Left ventricle myocardium superior (tissue), 1 donor: ENCODE measurements at places on chromosomes 6 and 20.

DNA sequence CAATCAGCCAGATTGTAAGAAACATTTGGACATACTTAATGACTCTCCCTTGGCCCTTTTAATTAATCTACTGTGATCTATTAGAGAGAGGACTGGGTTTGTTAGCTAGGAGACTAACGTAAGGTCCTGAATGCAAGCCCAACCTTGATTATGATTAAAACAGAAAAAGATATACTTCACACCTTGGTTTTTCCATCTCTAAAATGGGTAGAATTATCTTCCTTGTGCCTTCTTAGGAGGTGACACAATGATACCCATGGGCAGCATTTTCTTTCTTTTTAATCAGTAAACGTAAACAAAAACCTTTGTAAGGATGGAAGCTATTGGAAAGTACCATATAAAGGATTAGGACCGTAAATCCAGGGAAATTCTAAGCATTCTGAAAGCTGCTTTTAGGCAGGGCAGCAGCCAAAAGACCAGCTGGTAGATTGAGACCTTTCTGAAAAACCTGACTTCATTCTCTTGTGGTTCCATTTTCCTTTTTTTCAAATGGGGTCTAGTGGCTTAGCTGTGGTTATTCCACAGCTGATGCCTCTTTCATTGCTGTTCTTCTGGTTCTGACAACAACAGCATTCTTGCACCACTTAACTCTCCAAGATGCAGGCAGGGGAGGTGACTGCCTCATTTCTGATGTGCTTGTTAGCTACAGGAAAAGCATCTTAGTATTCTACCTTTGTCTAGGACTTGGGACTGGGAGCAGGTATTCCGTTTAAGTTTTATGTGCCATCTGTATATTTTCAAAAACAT, 27.4 kb downstream of the RREB1 start:
- DNase-seq: no peak

GRCh38 chr6:55569638-55570037, 9.4 kb downstream of the HMGCLL1 start:
- DNase-seq: peak; percentile 63

GRCh38 chr20:34907616-34908469, 31.4 kb downstream of the ACSS2 start:
- peak; percentile 61 for DNase-seq

DNA sequence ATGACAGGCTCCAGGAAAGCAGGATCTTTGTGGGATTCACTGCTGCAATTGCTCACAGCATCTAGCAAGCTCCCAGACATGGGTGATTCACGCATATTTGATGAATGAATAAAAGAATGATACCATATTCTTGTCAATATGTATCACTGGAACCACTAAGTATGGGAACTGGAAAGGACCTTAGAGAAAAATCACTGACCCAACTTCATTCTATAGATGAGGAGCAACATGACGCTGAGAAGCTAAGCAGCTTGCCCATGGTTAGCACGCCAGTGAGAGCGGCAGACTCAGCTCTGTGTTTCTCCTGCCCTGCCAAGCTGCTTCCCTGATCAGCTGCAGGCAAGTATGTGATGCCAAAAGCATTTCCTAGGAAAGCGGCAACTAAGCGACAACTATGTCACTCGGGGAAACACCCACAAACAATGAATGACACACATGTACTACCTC, 66.8 kb downstream of the PPP1R3G start:
- DNase-seq: no peak

DNA sequence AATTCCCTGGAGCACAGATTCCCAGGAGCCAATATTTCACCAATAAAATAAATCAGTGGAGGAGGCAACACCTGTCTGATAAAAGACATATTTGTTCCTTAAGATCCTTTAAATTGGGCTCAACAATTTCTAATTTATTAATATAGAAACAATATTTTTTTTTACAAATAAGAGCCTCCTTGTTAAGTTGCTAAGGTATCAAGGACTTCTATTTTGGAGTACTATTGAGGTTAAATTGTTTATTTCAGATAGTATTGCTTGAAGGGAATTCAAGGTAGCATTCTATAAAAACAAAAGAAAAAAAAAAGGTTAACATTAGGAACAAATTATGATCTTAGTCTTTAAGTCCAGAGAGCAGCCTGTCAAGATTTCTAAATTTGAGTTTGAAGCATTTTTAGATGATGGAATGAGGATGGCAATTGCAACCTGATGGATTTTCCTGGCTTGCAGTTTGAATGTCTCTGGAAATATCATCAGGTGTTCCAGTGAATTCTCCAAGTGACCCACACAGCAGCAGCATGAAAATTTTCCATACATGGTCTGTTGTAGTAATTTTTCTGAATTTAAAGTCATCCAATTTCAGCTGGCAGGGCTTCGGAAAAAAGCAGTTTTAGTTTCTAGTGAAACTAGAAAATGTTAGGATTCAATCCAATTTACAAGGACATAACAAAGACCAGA, 19.3 kb upstream of the NCR2 start:
- no peak for DNase-seq

- peak; percentile 81 for DNase-seq
Observed at GRCh38 chr20:25042531-25043498, 15.1 kb downstream of the ACSS1 start.

- DNase-seq: no peak
Observed at GRCh38 chr20:48632825-48633619, 194.8 kb downstream of the PREX1 start.

- no peak for DNase-seq
Observed at GRCh38 chr20:58403272-58403671, 14.2 kb downstream of the VAPB start.

- DNase-seq: no peak
Observed at GRCh38 chr6:122184401-122184827, 215.0 kb upstream of the HSF2 start.

GRCh38 chr20:24487648-24488047, 18.2 kb downstream of the SYNDIG1 start:
- DNase-seq: no peak

- peak; percentile 79 for DNase-seq
Observed at GRCh38 chr20:62357187-62357667, 9.9 kb downstream of the LAMA5 start.

DNA sequence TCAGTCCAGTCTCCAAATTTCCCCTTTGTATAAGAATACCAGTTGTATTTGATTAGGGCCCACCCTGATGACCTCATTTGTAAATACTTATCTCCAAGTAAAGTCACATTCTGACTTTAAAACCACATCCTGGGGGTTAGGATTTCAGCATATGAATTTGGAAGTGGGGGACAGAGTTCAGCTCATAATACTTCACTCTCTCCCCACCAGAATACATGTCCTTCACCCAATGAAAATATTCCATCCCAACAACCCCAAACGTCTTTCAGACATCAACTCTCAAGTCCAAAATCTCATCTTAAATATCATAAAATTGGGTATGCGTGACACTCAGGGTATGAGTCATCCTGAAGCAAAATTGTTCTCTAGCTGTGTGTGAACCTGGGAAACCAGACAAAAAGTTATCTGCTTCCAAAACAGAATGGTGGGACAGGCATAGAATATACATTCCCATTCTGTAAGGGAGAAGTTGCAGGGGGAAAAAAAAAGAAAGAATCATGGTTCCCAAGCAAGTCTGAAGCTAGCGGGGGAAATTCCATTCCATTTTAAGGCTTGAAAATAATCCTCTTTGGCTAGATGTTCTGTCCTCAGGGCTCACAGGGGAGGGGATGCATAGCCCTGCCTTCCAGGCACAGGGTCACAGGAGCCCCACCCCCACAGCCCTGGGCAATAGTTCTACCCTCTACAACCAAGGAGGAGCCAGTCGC, 113.9 kb downstream of the ADAT2 start:
- DNase-seq: no peak

GRCh38 chr20:37333848-37334318, 12.1 kb upstream of the SRC start:
- no peak for DNase-seq

DNA sequence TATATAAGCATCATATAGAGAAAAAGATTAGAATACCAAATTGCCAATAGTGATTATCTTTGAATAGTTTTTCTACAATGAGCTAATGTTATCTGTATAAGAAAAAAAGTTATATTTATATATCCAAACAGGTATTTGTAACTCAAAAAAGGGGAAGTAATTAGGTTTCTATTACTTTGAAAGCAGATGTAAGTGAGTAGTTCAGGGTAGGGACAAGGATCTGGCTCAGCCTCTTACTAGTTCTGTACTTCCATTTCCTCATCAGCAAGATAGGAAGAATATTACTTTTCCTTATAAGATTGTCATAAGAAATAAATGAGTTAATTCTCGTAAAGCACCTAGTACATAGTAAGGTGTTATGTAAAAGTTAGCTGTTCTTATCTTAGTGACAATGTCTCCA, 32.2 kb downstream of the AHI1 start:
- no peak for DNase-seq

- no peak for DNase-seq
Observed at GRCh38 chr20:25376236-25376635, 14.4 kb downstream of the ABHD12 start.

DNA sequence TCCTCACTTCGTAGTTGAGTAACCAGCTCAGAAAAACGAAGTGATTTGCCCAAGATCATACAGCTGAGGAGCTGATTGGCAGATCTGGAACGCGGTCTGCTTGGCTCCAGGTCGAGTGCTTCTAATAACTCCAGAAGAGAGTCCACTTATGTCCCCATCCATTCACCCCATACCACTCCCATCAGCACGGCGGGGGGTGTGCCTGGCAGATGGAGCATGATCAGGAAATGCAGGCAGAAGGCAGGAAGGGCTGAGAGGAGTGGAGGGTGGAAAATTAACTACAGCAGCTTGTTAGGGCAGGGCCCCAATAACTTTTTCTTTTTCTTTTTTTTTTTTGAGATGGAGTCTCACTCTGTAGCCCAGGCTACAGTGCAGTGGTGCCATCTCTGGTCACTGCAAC, 15.0 kb downstream of the FITM2 start:
- peak; percentile 65 for DNase-seq

GRCh38 chr6:83853178-83854000, at the start of gene RIPPLY2:
Gene RIPPLY2, plus strand, starts transcription at chr6:83853360. Its CDS starts 57 bp downstream, at chr6:83853417.
- peak; percentile 31 for DNase-seq

- no peak for DNase-seq
Observed at GRCh38 chr6:154605178-154605881, 94.8 kb upstream of the CNKSR3 start.

DNA sequence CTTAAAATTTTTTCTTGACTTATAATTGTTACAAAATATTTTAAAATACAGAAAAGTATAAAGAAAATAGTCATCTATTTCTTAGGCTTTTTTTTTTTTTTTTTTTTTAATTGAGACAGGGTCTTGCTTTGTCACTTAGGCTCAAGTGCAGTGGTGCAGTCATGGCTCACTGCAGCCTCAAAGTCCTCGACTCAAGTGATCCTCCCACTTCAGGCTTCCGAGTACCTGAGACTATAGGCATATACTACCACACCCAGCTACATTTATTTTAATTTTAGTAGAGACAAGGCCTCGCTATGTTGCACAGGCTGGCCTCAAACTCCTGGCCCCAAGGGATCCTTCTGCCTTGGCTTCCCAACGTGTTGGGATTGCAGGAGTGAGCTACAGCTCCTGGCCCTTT, 5.3 kb upstream of the ACAT2 start:
- no peak for DNase-seq

DNA sequence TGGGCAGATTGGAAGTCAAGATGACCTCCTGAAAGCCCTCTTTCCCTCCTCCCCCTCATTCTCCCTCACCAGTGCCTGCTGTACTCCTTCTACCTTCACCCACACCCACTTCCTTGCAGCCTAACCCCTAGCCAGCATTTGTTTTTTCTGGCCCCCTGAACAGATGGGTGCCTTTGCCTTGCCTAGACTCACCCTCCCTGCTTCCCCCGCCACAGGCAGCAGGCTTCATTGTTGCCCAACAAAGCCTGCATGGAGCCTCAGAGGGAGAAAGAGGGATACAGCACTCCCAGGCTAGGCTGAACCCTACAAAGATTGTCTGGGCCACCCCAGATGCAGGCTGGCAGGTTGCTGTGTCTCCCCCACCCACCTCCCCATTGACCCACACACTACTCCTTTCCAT, 2.7 kb downstream of the MOCS1 start:
- no peak for DNase-seq

DNA sequence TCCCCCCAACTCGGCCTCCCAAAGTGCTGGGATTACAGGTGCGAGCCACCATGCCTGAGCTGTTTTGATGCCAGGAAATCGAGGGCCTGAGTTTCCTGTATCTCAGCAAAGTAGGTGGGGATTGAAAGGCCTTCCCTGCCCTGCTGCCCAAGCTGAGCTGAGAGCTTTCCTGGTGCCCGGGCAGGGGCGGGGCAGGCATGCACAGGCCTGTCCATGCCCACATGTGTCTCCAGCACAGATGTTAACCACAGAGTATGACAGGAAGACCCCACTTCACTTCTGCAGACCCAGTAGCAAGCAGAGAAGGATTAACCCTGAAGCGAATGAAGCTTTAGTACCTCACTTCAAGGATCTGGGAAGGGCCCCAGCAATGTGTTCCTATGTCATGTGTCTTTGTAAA, 66.0 kb downstream of the GPR6 start:
- no peak for DNase-seq

DNA sequence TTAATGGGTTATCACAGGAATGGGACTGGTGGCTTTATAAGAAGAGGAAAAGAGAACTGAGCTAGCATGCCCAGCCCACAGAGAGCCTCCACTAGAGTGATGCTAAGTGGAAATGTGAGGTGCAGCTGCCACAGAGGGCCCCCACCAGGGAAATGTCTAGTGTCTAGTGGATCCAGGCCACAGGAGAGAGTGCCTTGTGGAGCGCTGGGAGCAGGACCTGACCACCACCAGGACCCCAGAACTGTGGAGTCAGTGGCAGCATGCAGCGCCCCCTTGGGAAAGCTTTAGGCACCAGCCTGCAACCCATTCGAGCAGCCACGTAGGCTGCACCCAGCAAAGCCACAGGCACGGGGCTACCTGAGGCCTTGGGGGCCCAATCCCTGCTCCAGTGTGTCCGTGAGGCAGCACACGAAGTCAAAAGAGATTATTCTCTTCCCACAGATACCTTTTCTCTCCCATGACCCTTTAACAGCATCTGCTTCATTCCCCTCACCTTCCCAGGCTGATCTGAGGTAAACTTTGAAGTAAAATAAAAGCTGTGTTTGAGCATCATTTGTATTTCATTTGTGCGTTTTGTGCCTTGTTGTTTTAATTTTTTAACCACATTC, 4.4 kb downstream of the HLA-E start:
- no peak for DNase-seq

DNA sequence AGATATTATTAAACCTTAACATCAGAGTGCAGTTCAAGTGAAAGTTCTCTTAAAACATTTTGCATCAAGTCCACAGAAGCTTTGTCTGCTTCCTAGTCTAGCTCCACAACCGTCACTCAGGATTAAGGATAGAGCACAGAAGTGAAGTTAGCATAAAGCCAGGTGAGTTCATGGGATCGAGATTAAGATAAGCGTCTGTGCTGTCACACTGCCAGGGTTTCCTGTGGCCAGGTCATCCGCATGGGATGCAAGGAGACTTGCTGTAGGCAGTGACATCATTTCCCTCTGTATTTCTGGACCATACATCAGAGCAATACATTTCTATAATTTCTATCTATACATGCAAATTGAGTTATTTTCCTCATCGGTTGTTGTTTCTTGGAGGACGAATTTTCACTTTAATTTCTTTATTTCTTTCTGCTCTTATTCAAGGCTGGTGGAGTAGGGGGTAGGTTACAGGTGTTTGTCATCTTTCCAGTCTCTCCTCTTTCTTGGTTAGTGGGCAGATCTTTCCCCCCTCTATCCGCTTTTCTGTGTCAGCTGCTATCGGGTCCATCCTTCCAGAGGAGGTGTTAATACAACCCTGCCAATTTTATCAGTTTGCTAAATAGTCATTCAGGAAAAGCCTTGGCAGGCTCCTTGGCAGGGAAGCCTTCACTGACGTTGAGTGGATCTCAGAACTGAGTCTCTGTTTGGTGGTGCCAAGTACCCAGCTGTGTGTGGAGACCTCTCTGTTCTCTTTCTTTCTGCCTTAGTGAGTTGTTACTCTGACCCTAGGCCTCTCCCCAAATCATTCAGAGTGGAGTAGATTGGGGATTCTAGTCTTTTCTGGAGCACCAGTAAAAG, 307.6 kb upstream of the MAP3K7 start:
- no peak for DNase-seq
